Suprapubic skin (tissue), 4 donors: ENCODE measurements at places on chromosomes 13 and 19. TPM values are rescaled to one million over a fixed set of nuclear protein-coding genes. Genes with fewer than 3 reads are reported as not detected.

Gene CAPN12
- 8.0 TPM for total RNA-seq

Gene ACTMAP
- 4.3 TPM for total RNA-seq

GRCh38 chr13:40149611-40150274, 494.3 kb downstream of the COG6 start:
- no peak for DNase-seq
- H3K4me1 ChIP-seq: peaks cover 12% of the 10 kb centered on the region
- no peaks in the 10 kb centered on the region for H3K36me3 ChIP-seq
- no peak overlapping the region for H3K4me3 ChIP-seq

GRCh38 chr19:7869910-7870511, 4.2 kb downstream of the PRR36 start:
- H3K4me1 ChIP-seq: peaks cover 73% of the 10 kb centered on the region
- peaks cover 38% of the 10 kb centered on the region for H3K27me3 ChIP-seq
- H3K36me3 ChIP-seq: no peaks in the 10 kb centered on the region

DNA sequence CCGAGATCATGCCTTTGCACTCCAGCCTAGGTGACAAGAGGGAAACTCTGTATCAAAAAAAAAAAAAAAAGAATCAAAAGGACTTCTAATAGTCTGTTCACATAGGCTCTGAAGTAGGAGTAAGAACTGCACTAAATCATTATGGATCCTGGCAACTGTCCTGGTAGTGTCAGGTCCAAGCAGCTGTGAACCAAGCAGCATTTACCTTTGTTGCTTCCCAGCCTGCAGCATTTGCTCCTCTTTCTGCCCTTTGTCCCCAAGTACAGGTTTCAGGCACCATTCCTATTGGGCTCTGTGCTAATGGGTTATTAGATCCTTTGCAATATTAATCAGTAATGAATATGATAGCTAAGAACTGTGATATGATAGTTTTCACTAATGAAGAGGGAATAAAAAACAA, 77.4 kb upstream of the NBEA start:
- H3K27ac ChIP-seq: no peak overlapping the region
- no peaks in the 10 kb centered on the region for H3K4me1 ChIP-seq
- no peaks in the 10 kb centered on the region for H3K36me3 ChIP-seq

DNA sequence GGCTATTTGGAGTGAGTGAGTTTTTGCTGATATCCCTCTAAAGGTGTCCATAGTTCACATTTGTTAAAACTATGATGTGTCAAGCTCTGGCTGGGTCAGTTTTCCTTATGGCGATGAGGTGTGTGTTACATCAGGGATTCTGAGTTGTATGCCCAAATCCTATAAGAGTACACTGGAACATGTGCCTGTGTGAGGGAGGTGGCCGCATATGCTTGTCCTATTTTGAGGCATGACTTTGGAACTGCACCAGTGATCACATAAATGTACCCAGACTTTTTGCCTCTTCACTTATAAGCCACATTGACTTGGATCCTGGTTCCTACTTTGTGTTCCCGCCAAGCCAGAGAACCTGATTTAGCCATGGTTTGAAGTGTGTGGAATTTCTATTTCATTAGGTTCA, 140.3 kb upstream of the RXFP2 start:
- H3K4me3 ChIP-seq: no peak overlapping the region
- no peaks in the 10 kb centered on the region for H3K27me3 ChIP-seq
- DNase-seq: no peak
- H3K27ac ChIP-seq: no peak overlapping the region

DNA sequence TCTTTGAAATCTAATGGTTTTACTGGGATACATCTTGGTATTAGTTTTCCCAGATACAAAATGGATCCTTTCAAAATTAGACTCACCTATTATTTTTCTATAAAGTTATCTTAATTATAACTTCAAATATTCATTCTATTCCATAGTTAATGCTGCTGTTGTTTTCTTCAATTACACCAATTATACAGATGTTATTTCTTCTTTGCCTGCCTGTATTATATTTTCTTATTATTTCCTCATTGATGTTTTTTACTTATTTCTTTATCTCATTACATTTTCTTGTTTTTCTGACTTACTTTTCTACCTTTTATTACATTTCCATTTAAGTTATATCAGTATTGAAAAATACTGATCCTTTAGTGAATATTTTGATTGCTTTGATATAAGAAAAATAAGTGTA, 40.9 kb downstream of the SPACA7 start:
- no peak overlapping the region for H3K27ac ChIP-seq
- no peak for DNase-seq
- H3K27me3 ChIP-seq: no peaks in the 10 kb centered on the region
- H3K36me3 ChIP-seq: no peaks in the 10 kb centered on the region
- no peaks in the 10 kb centered on the region for H3K4me1 ChIP-seq
- H3K4me3 ChIP-seq: no peak overlapping the region
